AG20443 (cell line): ENCODE measurements at places on chromosomes 12 and 14.
A peak's percentile ranks its signal among the peaks of the same experiment; 100 is the strongest.

DNA sequence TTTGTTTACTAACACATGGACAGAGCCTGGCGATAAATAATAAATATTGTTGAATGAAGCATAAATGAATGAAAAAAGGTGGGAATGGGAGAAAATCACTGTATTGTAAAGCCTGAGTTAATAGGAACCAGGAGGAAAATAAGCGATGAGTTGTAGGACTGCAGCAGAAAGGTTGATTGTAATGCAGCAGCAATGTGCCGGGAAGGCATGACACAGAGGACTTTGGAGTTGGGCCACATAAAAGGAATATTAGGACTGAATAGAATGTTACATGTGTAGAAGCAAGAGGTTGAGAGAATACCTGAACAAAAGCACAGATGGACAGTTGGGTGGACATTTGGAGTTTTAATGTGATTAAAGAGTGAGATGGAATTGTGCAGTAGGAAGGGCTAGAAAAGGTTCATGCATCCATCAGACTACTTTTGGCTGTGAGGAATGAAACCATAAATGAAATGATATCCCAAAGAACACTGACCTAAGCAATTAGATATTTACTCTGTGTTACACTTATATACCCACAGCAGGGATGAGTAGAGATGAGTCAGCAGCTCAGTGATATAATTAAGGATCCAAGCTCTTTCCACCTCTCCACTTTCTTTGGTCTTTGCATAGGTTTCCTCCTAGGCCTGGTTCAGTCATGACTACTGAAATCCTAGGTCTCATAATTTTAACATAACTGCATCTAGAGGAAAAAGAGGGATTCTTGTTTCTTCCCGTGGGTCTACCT is 55.4 kb downstream of the CCER1 start:
- no peak for DNase-seq

GRCh38 chr14:21219120-21219519 is 50.1 kb downstream of the HNRNPC start:
- no peak for DNase-seq

DNA sequence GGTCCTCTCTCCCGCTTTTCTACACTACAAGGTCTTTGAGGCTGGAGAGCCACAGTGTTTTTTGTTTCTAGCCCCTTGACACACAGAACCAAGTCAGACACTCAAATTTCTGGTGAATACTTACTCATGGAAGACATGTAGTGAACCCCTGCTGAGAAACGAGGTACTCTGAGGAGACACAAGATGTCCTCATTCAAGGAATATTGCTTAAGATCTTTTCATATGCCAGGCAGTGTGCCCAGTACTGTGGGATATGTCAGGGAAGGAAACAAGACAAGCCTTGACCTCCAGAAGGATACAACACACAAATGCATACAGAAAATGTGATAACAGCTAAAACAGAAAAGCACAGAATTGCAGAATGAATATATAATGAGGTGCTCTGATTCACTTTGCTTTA is 75.9 kb downstream of the TMTC1 start:
- DNase-seq: no peak

DNA sequence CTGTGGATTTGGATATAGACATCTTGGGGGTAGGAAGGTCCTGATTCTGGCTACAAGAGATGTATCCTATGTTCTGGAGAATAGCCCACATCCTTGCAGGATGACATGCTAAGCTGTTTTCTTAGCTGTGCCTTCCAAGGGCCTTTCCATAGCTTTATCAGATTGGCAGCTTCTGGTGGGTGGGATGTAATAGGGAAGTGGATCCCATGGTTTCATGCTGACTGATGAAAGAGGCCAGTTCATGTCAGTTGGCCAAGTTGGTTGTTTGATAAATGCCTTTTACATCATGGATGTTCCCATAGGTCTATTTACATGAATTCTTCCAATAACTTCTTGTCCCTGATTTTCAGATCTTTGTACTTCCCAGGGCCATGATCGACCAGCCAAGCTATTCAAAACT is 169.1 kb upstream of the RMST start:
- DNase-seq: no peak

- DNase-seq: no peak
Observed at GRCh38 chr12:75870878-75871277, 160.7 kb downstream of the PHLDA1 start.

- no peak for DNase-seq
Observed at GRCh38 chr12:67239061-67239460, 30.1 kb upstream of the CAND1 start.

DNA sequence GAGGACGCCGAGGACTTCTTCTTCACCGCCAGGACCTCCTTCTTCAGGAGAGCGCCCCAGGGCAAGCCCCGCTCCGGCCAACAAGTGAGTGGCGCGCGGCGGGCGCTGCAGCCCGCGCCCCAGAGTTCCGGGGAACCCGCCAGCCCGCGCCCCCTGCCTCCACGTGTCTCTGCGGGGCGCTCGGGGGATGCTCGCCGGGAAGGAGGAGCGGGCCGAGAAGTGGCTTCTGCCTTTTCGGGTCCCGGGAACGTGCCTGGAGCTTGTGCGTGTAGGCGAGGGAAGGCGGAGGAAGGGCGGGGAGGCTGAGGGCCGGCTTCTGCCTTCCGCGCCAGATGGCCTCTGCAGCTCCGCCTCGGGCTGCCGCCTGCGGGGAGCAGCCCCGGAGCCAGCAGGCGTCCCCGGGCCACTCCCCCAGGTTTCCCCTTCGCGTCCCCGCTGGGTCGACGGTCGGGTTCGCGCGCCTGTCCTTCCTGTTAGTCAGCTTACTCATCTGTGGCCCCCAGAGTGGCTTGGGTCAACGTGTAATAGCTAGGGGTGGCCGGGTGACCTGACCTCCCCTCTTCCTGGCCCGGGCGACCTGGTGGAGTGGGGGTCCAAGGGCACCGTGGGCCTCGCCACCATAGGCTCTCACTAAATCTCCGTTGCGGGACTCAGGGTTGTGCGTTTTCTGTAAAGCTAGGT is 505 bp downstream of the RASSF3 start:
- peak; percentile 85 for DNase-seq

DNA sequence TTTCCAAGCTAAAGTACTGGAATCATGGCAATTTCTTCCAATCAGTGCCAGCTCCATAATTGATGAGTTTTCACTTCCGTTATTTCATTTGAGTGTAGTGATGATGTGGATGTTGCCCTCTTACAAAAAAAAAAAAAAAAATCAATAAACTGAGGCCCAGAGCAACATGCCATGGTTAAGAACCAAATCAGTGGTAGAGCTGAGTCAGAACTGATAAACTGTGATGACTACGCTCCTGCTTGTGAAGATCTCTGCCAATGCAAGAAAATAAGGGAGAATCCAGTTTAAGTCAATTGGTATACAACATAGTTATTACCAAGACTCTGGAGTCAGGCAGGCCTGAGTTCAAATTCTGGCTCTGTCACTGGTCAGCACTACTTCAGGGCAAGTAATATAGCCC is 102.7 kb downstream of the GPR135 start:
- DNase-seq: no peak

GRCh38 chr12:84913129-84913515 is 523 bp upstream of the SLC6A15 start:
- DNase-seq: no peak

DNA sequence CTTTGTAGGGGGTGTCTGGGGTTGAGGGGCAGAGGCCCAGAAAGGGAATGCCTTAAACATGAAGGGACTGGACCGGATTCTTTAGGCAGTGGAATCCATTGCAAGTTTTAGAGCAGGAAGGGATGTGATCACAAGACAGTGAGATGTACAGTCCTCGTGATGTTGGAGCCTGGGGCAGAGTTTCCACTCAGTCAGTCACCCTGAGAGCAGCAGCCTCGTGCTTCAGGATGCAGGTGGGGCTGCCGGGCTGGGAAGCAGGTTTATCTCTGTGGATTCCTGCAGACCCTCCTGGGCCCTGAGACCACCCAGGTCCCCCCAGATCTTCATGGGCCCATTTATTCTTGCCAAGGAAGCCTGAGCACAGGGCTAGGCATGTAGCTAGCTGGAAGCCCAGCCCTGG is 38.5 kb downstream of the RIN3 start:
- no peak for DNase-seq

- no peak for DNase-seq
Observed at GRCh38 chr12:13208533-13209435, 12.3 kb downstream of the EMP1 start.

DNA sequence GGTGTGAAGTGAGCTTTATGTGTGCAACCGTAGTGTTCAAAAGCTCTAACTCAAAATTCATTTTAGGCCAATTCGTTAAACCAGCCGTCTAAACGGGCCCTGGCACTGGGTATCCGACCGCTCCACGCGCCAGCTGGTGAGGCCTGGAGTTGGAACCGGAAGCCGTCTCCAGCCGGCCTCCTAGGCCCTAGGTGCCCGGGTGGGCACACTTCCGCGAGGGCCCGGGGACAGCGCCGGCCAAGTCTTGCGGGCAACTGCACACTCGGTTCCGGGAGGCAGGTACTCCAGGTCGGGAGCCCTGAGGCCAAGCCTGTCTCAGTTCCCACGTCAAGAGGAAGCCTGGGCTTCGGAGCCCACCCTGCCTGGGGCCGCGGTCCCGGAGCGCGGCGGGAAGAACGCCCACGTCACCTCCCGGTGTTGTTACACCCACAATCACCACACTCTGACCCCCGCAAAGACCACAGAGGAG is 16.2 kb downstream of the OTX2 start:
- no peak for DNase-seq

- DNase-seq: no peak
Observed at GRCh38 chr12:112063273-112063672, 45.3 kb downstream of the NAA25 start.
